Stimulated activated CD8-positive, alpha-beta memory T cell treated with anti-CD3 and anti-CD28 coated beads, Interleukin-7, amount 100 ng/mL, for 1 hour (primary cell): ENCODE measurements at places on chromosomes 16 and 17.

DNA sequence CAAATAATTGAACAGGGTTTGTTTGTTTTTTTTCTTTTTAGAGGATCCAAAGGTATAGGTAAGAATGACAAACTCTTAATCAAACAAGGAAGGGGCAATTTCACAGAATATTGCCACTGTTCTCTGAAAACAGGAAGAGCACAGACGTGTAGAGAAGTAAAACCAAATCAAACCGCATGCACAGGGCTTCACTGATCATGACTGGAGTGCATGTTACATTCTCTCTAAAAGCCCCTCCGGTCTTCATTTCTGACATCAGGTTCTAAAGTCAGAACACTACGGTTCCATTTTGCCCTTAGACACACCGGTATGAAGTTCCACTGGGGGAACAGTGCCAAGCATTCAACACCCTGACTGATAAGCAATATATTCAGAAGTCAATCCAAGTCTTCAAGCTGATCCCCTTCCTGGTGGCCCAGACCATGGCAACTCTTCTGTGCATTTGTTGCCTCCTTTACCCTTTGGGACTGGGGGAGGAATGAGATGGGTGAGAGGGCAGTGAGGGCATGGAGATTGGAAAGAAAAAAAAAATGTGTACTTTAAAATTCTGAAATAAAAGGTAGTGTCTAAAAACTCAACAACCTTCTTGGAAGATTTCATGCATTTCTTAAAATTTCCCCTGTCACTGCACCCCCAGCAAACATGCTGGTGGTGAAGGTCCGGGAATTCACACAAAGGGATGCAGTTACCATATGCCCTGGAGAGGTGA is 1.4 kb downstream of the MMD start:
- DNase-seq, result no peak

DNA sequence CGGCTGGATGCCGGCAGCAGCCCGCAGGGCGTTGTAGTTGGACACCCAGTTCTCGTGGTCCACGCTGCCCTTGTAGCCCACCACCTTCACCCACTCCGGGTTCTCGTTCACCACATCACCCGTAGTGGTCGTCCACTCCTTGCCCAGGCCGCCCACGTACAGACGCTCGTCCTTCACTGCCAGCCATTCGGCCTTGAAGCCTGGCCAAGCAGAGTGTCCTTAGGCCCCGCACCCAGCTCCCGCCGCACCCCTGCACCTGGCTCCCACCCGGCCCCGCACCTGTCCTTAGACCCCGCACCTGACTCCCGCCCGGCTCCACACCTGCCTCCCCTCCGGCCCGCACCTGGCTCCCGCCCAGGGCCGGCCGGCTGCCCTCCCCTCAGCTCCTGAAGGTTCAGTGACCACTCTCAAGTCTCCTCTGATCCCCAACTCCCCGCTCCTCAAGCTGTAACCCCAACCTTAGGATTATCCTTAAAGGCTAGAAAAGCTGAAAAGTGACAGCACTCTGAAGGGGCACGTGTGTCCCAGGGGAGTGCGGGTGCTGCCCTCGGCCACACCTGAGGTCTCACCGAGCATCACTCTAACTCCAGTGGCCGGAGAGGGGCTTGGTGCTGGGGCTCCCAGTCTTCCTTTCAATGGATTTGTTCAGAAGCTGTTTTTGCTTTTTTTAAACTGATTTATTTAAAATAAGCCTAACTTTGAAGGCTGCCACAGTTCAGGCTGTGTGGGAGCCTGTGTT is 14.4 kb downstream of the CANT1 start:
- no peak for DNase-seq

- no peak for DNase-seq
These were observed 203.6 kb downstream of the RAB11FIP4 start for GRCh38 chr17:31595076-31595475.

- no peak for DNase-seq
These were observed 202.5 kb downstream of the ZFHX3 start for GRCh38 chr16:72845322-72846020.

- DNase-seq, result no peak
These were observed 328.0 kb upstream of the XYLT1 start for GRCh38 chr16:17798716-17799115.

DNA sequence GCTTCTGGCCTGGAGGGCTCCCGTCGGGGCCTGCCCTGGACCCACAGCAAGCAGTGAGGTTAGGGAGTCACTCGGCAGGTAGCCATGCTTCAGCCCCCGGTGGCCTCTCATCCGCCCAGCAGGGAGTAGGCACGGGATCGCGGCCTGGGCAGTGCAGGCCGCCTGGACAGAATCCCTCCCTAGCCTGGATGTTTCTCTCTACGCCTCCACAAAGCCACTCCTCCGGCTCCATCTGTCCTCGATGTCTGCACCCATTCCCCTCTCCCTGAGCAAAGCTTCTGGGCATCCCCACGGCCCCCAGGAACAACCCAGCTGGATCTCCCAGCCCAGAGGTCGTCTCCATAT is 145.2 kb downstream of the RBFOX3 start:
- DNase-seq, result no peak

DNA sequence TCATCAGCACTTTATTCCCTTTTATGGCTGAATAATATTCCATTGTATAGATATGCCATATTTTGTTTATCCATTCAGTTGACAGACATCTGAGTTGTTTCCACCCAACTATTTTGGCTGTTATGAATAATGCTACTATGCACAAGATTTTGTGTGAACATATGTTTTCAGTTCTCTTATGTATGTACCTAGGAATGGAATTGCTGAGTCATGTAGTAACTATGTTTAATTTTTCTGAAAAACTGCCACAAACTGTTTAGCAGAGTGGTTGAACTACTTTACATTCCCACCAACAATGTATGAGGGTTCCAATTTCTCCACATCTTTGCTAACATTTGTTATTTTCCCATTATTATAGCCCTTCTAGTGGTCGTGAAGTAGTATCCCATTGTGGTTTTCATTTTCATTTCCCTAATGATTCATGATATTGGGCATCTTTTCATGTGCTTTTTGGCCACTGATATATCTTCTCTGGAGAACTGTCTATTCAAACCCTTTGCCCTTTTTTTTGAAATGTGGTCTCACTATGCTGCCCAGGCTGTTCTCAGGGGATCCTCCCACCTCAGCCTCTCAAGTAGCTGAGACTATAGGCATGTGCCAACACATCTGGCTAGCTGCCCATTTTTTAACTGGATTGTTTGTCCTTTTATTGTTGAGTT is 26.3 kb downstream of the SMURF2 start:
- DNase-seq, result no peak

DNA sequence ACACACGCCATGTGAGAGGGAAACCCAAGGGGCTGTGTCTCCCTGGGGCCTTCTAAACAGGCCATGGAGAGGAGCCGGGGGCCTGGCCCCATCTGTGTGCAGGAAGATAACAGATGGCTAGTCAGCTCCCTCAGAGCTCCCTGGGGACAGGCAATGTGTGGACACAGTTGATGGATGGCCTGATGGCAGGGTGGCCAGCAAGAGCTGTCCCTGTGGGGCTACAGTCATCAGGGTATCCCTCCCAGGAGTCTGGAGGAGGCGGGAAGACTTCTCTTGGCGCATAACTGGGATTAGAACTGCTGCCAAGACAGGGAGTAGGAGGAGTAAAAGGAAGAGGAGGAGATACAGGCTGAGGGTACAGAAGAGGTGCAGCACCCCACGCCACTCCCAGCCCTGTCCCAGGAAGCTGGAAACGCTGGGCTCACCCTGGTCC is 17.3 kb downstream of the MYO18A start:
- DNase-seq, result no peak

DNA sequence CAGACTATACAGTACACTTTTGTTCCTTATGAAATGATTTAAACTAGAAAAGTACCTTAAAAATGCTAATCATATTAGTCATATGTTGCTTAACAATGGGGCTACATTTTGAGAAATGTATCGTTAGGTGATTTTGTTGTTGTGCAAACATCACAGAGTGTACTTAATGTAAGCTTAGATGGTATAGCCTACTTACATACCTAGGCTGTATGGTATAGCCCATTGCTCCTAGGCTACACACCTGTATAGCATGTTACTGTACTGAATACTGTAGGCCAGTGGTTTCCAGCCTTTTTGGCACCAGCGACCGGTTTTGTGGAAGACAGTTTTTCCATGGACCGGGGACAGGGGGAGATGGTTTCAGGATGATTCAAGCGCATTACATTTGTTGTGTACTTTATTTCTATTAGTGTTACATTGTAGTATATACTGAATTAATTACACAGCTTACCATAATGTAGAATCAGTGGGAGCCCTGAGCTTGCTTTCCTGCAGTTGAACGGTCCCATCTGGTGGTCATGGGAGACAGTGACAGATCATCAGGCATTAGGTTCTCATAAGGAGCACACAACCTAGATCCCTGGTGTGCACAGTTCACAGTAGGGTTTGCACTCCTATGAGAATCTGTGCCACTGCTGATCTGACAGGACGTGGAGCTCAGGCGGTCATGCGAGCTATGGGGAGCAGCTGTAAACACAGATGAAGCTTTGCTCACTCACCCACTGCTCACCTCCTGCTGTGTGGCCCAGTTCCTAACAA is 35.0 kb upstream of the MRC2 start:
- no peak for DNase-seq

DNA sequence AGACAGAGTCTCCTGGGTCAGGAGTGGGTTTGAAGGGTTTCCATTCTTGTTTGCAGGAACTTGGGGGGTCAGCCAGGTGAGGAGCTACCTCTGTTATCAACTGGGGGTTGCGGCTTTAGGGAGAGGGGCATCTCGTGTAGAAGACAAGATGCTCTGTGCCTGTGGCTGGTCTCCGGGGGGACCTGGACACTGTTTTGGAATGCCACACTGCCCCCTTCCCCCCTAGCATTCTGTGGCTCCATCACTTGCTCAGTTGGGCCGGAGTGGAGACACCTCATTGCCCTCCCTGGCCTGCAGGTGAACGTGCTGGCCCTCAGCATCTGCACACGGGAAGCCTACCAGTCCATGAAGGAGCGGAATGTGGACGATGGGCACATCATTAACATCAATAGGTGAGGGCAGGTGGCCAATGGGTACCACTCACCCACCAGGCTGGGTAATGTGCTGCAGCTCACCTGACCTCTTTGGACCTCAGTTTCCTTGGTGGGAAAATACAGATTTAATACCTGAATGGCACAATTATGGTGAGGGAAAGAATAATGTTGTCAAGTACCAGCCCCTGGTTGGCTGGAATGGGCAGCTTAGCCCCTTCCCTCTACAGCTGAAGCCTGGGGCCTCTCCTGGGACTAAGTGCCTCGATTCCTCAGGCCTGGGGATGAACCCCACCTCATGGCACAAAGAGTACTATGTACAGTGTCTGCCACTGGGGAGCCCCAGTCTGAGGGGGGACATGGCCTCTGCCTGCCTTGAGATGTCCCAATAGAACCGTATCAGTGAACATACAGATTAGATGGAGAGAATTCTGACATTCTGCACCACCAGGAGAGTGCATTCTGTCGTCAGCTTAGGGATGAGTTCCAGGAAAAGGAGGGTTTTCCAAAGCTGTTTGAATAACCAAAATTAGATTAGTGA is 3.3 kb upstream of the MRM1 start:
- DNase-seq, result no peak

DNA sequence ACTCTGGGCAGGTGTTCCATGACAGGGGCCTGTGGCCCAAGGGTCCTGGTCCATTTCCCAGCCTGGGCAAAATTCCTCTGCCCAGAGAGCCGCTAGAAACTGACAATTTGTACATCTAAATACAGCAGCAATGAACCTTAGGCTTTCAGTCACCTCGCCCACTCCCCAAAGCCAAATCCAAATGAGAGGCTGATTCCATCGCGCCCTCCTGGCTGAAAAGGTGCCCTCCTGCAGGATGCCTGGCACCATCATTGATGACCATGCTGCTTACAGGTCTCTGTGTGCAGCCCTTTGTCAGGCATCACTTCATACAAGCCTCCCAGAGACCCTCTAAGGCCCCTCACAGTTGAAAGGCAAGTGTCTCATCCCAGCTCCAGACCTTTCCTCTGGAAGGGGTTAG is 114.7 kb downstream of the C16orf78 start:
- no peak for DNase-seq

DNA sequence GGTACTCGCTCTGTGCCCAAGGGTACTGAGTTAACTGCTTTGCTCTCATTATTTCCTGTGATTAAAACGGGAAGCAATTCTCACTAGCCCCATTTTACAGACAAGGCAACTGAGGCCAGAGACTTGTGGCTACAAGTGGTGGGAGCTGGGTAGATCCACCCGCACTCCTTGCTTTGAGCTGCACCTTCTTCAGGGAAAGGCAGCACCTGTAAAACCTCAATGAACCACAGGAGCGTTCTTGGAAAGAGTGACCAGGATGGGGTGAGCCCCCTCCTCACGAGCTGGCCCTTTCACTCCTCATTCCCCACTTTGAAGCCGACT is 80.0 kb downstream of the TIMM22 start:
- no peak for DNase-seq

GRCh38 chr17:65712383-65713267 is 151.2 kb upstream of the AXIN2 start:
- DNase-seq, result no peak

DNA sequence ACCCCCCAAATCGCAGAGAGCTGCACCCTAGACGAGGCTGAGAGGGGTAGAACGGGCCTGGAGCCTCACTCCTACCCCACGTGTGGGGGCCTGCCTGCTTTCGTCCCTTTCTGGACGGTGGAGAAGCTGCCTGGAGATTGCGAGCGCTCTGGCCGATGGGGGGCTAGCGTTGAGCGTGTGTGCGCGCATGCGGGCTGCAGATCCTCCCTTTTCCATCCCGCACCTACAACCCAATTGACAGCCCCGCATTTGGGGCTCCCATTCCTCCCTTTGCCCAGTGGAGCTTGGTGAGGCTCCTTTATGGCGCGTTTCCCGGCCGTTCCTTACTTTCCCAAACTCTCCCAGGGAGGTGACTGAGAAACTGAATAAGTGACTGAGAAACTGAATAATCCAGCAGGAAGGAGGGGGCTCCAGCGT is 907 bp upstream of the ESRP2 start:
- no peak for DNase-seq

DNA sequence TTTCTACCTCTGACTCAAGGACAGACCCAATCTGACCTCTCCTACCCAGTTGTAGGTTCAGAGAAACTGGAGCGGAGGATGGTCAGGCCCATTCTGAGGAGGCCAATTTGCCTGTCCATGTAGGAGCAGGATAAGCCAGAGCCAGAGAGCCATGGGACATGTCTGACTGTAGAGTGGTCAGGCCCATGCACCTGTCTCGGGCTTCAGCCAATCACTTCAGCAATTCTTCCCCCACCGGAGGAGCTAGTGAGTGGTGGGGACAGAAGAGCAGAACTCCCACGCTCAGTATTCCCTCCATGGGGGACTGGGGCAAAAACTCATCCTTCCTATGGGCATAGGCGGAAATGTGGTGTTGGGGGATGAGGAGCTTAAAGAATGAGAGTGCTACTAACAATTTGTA is 14.3 kb downstream of the DCAF7 start:
- DNase-seq, result no peak

DNA sequence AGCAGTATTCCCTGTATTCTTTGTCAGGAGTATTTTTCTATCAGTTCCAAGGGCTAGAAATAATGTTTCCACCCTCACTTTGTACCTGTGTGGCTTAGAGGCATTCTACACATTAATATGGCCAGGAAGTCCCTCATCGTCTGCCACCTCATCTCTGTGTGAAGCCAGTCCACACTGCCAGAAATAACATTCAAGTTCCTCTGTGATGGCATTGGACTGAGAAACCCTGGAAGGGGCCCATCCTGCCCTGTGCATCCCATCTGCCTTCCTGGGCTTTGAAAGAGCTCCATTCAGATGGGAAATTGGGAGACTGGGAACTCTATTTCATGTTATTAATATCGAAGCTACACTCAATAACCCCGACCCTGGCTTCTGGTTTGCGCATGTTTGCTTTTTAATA is 497.2 kb upstream of the CDH5 start:
- DNase-seq, result no peak

GRCh38 chr17:21482189-21482865 is 106.2 kb downstream of the KCNJ12 start:
- DNase-seq, result no peak
